ENCODE measurements at places on chromosomes 2 and 18. TPM values are rescaled to one million over a fixed set of nuclear protein-coding genes. Genes with fewer than 3 reads are reported as not detected.

DNA sequence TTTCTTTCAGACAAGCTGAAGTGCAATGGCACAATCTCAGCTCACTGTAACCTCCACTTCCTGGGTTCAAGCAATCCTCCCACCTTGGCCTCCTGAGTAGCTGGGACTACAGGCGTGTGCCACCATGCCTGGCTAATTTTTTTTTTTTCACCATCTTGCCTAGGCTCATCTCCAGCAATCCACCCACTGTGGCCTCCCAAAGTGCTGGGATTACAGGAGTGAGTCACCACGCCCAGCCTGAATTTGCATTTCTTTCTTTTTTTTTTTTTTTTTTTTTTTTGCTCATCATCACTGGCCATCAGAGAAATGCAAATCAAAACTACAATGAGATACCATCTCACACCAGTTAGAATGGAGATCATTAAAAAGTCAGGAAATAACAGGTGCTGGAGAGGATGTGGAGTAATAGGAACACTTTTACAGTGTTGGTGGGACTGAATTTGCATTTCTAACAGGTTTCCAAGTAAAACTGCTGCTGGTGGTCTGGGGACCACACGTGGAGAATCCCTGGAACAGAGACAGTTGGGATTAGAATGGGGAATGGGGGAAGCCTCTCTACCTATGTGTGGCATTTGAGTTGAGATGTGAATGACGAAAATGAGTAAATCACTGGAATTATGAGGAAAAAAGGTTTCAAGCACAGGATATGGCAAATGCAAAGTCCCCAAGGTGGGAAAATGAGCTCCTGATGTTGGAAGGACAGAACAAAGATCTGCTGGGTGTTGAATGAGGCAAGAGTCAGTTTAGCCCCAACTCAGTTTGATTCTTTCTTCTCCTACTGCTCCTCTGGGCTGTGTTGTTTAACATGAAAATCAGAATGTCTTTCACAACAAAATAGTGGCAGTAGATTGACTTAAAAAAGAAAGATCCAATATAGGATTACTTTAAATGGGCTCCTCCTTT is 88.8 kb upstream of the MAP4K4 start:
- DNase-seq: no peak
- H3K27me3 ChIP-seq: no peaks in the 10 kb centered on the region
- H3K36me3 ChIP-seq: no peaks in the 10 kb centered on the region
- H3K27ac ChIP-seq: no peak overlapping the region
- H3K4me3 ChIP-seq: no peak overlapping the region

DNA sequence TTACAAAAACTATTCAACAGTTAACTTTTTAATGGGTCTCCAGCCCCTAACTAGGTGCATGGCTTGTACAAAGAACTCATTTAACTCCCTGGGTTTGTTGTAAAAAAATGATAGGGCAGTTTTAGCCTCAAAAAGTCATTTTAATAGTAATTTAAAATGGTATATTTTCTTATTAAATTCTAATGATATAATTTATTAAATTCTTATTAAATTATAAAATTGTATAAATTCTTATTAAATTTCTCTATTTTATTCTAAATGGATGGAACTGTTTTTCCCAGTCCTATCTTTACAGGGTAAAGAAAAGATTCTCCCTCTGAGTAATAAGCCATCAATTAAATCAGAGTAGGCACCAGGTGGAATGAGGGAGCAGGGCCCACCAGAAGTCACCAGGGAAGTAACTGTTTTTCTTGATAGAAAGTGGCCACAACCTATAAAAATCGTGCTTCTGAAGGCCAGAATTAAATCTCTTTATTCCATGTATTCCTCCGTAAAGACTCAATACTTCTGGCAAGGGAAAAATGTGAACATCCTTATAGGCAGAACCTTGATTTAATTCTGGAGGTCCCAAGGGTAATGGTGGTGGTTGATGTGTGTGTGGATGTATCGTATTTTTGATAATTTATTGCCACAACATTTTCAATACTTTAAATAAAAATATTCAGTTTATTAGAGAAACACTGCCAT is 814 bp downstream of the FKBP7 start:
- no peaks in the 10 kb centered on the region for H3K36me3 ChIP-seq
- H3K27me3 ChIP-seq: no peaks in the 10 kb centered on the region
- peak overlapping the region; percentile 74 for H3K4me3 ChIP-seq
- peak overlapping the region; percentile 93 for H3K27ac ChIP-seq

- no peak for DNase-seq
- no peak overlapping the region for H3K4me3 ChIP-seq
- peak overlapping the region; percentile 55 for H3K27ac ChIP-seq
- H3K27me3 ChIP-seq: no peaks in the 10 kb centered on the region
These were observed 61.5 kb downstream of the INPP4A start for GRCh38 chr2:98505971-98506664.

- no peak overlapping the region for H3K27ac ChIP-seq
These were observed 51.4 kb downstream of the FAM178B start for GRCh38 chr2:96934831-96935540.

Gene SERPINB11
- 0.47 TPM for total RNA-seq

GRCh38 chr18:80119111-80119510 is 10.0 kb downstream of the ADNP2 start:
- no peak for DNase-seq
- H3K27ac ChIP-seq: no peak overlapping the region
- H3K4me1 ChIP-seq: peaks cover 4% of the 10 kb centered on the region
- no peaks in the 10 kb centered on the region for H3K27me3 ChIP-seq
- peaks cover 4% of the 10 kb centered on the region for H3K36me3 ChIP-seq

DNA sequence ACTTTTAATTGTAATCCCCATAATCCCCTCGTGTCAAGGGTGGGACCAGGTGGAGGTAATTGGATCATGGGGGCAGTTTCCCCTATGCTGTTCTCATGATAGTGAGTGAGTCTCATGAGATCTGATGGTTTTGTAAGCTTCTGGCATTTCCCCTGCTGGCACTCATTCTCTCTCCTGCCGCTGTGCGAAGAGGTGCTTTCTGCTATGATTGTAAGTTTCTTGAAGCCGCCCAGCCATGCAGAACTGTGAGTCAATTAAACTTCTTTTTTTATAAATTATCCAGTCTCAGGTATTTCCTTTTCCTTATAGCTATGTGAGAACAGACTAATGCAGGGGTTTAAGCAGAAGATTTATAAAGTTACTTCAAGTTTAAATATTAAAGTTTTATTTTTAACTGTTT is 655.2 kb downstream of the EPHA4 start:
- H3K36me3 ChIP-seq: no peaks in the 10 kb centered on the region
- H3K4me1 ChIP-seq: no peaks in the 10 kb centered on the region
- H3K27ac ChIP-seq: no peak overlapping the region
- H3K27me3 ChIP-seq: no peaks in the 10 kb centered on the region

- no peak overlapping the region for H3K4me3 ChIP-seq
- DNase-seq: no peak
- no peaks in the 10 kb centered on the region for H3K27me3 ChIP-seq
- no peaks in the 10 kb centered on the region for H3K36me3 ChIP-seq
- no peak overlapping the region for H3K27ac ChIP-seq
- H3K4me1 ChIP-seq: no peaks in the 10 kb centered on the region
These were observed 442.5 kb upstream of the KLHL29 start for GRCh38 chr2:22942441-22942840.

GRCh38 chr18:4237664-4238041 is 217.5 kb downstream of the DLGAP1 start:
- no peak overlapping the region for H3K4me3 ChIP-seq
- no peak overlapping the region for H3K27ac ChIP-seq
- H3K4me1 ChIP-seq: no peaks in the 10 kb centered on the region
- no peaks in the 10 kb centered on the region for H3K36me3 ChIP-seq
- DNase-seq: no peak

GRCh38 chr18:74796841-74797576 is 199.3 kb downstream of the ZNF407 start:
- H3K36me3 ChIP-seq: no peaks in the 10 kb centered on the region
- peak overlapping the region; percentile 86 for H3K27ac ChIP-seq
- H3K4me3 ChIP-seq: peak overlapping the region; percentile 45
- no peaks in the 10 kb centered on the region for H3K27me3 ChIP-seq

Gene DSG1
- total RNA-seq: 0.61 TPM

DNA sequence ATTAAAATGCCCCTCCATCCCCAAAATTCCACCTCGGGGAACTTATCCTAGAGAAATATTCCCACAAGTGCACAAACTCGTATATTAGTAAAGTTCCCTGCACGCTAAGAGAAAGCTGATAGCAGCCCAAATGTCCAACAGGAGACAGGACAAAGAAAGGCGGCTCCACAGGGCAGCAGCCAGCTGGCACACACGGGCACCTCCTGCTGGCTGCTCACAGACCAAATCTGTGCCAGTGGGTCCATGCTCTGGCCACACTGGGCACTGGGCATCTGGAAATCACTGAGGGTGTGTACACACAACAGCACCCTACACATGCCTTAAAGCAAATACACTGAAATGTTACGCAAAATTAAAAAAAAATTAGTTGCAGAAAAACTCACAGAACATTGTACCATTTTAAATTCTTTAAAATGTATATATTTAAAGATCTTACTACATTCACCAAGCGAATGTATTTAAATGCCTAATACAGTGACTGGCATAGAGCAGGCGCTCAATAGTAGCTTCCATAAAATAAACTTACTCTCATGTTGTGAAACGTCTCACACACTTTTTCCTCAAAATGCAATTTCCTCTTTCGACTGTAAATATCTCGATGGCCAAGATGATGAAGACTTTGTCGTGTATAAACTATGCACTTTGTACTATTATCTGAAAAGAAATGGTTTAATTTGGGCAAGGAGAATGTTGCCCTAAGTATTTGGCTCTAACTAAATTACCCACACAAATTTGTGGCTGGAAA is 19.4 kb downstream of the ZNF516 start:
- DNase-seq: no peak
- no peaks in the 10 kb centered on the region for H3K36me3 ChIP-seq
- no peak overlapping the region for H3K4me3 ChIP-seq
- H3K4me1 ChIP-seq: peaks cover 39% of the 10 kb centered on the region
- H3K27me3 ChIP-seq: no peaks in the 10 kb centered on the region
- H3K27ac ChIP-seq: no peak overlapping the region

DNA sequence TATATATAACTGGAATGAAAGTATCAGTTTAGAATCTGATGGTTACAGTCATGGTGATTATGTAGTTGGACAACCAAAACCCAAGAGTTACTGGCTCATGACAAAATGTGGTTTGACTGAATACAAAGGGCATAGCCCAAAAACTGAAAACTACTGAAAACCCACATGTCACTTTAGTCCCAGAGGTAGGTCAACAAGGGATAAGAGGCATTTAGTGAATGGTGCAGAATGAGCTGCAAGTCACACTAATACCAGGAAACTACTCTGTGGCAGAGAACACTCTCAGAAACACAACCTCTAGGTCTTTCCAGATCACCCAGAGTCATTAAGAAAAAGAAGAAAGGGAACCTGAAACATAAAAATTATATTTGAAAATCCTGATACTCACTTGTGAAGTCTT is 154.5 kb downstream of the AGPS start:
- no peak for DNase-seq
- no peaks in the 10 kb centered on the region for H3K27me3 ChIP-seq
- peaks cover 4% of the 10 kb centered on the region for H3K4me1 ChIP-seq
- H3K36me3 ChIP-seq: no peaks in the 10 kb centered on the region
- no peak overlapping the region for H3K27ac ChIP-seq
- H3K4me3 ChIP-seq: no peak overlapping the region

DNA sequence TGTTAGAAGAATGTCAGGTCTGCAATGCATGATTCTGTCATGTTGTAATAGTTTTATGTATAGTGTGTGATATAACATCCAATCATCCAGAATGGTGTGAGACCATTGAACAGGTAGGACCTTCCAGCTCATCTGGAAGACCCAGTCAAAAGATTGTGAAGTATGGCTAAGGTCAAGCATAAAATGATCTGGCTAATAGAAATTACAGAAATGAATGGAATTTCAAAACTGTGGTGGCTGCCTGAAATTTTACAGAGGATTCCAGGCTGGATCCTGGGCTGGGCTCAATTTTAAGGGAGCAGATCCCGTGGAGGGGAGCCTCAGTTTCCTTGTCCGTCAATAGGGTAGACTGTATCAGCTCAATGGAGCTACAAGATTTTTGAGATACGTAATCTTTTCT is 39.1 kb downstream of the ACKR3 start:
- H3K27me3 ChIP-seq: no peaks in the 10 kb centered on the region
- H3K36me3 ChIP-seq: no peaks in the 10 kb centered on the region
- no peak overlapping the region for H3K4me3 ChIP-seq
- H3K4me1 ChIP-seq: no peaks in the 10 kb centered on the region

Gene TUBA4B
- total RNA-seq: not detected

Gene CERKL
- total RNA-seq: not detected

Gene RNU2-63P
- not detected for total RNA-seq

- no peak overlapping the region for H3K27ac ChIP-seq
- DNase-seq: no peak
- H3K36me3 ChIP-seq: no peaks in the 10 kb centered on the region
- no peaks in the 10 kb centered on the region for H3K27me3 ChIP-seq
- H3K4me3 ChIP-seq: no peak overlapping the region
These were observed 164.9 kb downstream of the BABAM2 start for GRCh38 chr2:28055325-28055970.

DNA sequence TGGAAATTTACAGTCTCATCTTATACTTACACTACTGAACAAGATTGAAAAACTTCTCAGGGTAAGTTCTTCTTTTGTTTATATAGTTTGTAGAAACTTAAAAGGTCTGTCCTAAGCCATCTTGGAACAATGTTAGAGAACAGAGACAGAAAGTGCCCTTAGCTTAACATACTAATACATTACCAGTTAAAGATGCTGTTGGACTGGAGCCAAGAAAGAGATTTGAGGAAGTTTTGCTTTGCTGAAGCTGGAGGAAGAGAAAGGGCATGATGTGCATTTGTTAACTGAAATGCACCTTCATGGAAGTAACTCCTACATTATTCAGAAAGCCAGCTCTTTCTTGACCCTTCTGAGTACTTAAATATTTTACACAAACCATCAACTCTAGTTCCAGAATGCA is 66.5 kb upstream of the TNFRSF11A start:
- no peaks in the 10 kb centered on the region for H3K4me1 ChIP-seq
- DNase-seq: no peak
- H3K4me3 ChIP-seq: no peak overlapping the region
- no peaks in the 10 kb centered on the region for H3K27me3 ChIP-seq

- H3K27me3 ChIP-seq: no peaks in the 10 kb centered on the region
- DNase-seq: no peak
- H3K36me3 ChIP-seq: no peaks in the 10 kb centered on the region
- H3K4me1 ChIP-seq: no peaks in the 10 kb centered on the region
These were observed 13.5 kb downstream of the CBLN2 start for GRCh38 chr18:72530622-72531021.

DNA sequence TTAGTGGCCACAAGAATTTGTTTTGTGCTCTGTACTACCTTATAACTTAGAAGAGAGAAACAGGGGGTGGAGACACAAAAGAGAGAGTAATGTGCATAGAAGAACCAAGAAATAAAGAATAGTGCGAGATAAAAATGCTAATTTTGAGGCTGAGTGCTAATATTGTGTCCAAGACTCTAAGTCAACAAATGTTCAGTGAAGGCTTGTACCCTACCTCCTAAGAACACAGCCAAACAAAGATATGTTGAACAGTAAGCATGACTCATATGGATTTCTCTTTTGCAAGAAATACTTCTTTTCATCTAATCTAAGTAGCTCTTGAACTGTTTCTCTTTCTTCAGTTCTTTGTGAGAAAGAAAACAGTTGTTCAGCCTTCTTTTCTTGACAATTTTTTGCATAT is 45.2 kb downstream of the GAREM1 start:
- H3K4me1 ChIP-seq: no peaks in the 10 kb centered on the region
- H3K36me3 ChIP-seq: no peaks in the 10 kb centered on the region
- DNase-seq: no peak
- H3K4me3 ChIP-seq: no peak overlapping the region
- H3K27me3 ChIP-seq: no peaks in the 10 kb centered on the region

- DNase-seq: no peak
- no peak overlapping the region for H3K4me3 ChIP-seq
- H3K27me3 ChIP-seq: no peaks in the 10 kb centered on the region
- no peak overlapping the region for H3K27ac ChIP-seq
These were observed 194.9 kb upstream of the HNMT start for GRCh38 chr2:137769406-137769805.
